ENCODE measurements at places on chromosomes 11 and 22.

- no peak for DNase-seq
Measured at GRCh38 chr11:114618139-114618538, 22.6 kb upstream of the NXPE4 start.

DNA sequence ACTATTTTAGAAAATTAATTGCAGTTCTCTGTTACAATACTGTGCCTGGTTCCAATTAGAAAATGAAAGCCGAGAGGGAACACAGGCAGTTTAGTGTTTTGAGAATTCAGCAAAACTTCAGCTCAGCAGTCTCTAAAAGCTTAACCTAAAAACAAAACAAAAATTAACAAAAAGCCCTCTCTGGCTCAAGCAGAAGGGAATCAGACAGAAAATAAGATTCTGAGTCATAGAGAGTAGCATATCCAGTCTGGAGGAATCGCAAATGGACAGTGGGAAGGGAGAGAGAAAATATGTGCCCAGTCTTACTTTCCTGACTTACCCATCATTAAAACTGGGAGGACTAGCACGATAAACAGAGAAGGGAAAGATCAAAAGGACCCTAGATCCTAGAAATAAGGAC, 38.1 kb upstream of the CHRM4 start:
- no peak for DNase-seq

DNA sequence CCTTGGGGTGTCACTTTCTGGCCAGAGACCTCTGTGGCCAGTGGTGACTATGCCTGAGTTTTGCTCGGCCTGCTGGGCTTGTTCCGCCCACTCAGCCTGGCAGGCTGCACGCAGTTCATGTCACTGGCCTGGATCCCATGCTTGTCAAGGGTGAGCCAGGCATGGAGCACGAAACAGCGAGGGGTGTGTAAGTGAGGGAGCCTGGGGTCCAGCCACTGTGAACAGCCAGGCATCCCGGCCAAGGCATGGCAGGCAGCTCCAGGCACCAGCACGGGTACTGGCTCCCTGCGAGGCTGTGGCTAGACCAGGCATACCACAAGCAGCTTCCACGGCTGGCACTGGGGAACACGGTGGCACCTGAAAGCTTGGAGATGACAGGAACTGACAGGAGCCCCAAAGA, 214.3 kb downstream of the LRRC4C start:
- DNase-seq = no peak

DNA sequence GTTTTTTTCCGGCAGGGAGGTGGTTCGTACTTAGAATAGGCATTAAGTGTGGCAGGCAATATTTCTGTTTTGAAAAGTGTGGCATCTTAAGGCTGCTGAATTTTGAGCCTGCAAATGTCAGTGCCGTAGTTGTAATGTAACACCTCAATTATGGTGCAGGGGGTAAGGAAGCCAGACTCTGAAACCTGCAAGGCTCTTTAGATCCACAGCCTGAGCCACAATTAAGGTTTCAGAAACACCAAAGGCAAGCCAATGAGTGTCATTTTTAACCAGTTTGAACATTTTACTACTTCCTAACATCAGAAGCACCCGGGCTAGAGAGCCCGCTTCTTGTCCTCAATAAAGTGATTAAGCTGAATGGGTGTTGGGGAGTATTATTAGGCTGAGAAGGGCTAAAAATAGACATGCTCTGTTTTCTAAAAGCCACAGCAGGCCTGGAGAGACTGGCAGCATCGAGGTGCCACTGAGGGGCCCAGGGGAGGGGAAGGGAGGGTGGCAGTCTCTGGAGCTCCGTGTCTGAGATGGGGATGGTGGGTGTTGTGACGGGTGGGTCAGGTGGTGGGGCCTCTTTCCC, 113.4 kb downstream of the ZBTB16 start:
- no peak for DNase-seq

DNA sequence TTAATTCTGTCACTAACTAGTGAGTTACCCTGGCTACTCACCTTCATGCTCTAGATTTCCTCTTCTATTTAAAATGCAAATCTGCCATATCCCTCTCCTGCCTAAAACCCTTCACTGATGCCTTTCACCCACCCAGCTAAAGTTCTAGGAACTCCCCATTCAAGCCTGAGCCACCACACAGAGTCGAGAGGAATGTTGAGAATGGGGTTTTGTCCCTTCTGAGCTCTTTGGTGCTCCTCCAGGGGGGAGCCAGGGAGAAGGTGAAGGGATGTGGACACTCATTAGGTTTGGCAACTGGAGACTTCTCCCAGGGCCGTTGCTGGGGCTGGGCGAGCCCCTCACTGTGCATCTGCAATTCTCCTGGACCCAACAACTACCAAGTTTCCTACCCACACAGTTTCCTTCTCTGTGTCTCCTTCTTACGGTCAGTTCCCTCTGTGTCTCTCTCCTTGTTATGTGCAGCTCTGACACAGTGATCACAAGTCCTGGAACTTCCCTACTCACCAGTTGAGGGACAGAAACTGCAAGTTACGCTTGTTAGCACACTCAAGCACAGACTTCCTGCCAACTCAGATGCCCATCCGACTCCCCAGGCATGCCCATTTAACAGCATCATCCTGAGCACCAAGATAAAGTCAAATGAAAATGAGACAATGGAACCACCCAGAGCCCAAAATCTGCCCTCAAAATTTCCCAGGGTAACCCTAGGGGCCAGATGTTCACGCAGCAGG, 6.5 kb upstream of the IL10RA start:
- DNase-seq = no peak

DNA sequence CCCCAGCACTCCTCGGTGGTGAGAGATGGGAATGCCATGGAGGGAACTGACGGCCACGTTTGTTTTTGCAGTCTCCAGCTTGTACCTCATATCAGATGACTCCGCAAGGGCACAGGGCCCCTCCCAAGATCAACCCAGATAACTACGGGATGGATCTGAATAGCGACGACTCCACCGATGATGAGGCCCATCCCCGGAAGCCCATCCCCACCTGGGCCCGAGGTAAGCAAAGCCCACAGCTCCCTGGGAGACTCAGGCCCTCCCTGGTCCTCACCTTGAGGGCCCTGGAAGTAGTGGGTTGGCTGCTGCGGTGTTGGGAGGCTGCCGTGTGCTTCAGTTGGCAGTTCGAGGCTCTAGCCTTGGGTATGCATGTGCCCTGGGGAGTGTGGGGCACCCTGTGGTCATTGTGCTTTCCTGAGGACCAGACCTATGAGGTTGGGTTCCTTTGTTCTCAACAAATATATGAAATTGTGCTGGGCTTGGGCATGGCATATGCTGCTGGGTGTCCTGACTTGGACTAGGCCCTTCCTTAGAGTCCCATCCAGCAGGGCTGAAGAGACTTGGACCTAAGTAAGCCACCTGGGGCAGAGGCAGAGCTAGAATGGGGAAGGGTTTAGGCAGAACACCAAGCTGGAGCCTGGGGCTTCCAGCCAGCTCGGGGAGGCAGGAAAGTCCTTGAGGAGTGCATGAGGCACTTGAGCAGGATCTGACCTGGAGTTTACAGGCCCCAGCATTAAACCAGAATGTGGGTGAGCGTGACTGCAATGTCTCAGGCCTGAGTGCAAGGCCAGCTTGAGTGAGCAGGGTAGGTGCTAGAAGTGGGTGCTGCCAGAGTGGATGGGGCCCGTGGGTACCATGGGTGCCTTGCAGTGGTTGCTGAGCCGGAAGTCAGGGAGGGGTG, 26.4 kb downstream of the INCENP start:
- DNase-seq = no peak

DNA sequence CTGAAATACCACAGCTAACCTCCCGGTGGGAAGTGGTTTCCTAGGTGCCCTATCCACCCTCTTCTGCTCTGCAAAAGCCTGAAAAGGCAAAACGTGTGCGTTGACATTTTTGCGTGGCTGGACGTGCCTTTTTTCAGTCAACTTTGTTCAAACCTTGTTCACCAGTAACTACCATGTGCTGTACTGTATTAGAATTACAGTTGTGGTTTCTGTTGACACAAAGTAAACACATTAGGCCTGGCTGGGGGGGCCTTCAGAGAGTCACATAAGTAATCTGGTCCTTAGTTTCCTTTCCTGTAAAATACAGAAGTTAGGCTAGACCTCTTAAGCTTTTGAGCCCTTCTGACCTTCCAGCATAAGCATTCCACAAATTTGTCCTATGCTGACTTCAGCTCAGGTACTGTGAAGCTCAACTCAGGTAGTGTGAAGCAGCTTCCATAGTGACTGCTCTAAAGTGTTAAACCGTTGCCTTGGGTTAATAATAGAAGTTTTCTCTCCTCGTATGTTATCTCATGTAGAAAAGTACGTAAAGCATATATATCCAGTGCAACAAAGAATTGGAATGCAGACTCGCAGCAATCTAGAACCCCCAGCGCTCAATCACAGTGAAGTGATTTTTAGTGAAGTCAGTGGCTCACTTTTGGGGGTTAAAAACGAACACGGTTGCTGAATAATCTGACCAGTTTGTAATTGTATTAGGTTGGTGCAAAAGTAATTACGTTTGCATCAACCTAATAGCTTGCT, 1.8 kb downstream of the EWSR1 start:
- DNase-seq = no peak

DNA sequence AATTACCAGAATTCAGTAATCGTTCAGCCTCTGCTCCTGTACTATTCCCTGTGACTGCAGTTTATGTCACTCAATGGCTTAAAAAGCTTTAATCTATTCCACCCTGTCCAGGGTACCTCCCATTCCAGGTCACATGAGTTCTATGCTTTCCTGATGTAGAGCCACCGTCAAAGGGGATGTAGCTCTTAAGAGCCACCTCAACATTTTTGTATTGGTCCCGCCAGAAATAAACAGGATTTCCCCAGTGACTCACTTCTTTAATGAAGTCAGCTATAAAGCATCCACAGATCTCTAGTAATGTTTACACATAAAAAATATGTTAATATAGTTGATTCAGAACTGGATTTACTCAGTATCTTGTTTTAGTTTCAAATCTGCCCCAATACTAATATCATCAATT, 1.3 kb upstream of the OR8D1 start:
- DNase-seq = no peak

GRCh38 chr22:26923531-26923930, 266.1 kb downstream of the MIAT start:
- DNase-seq = no peak

- DNase-seq = no peak
Measured at GRCh38 chr11:86955111-86955360, 159 bp downstream of the FZD4 start.

GRCh38 chr11:126090452-126090851, 27.8 kb upstream of the CDON start:
- DNase-seq = no peak

- no peak for DNase-seq
Measured at GRCh38 chr11:93735627-93736026, 5.7 kb downstream of the TAF1D start.

DNA sequence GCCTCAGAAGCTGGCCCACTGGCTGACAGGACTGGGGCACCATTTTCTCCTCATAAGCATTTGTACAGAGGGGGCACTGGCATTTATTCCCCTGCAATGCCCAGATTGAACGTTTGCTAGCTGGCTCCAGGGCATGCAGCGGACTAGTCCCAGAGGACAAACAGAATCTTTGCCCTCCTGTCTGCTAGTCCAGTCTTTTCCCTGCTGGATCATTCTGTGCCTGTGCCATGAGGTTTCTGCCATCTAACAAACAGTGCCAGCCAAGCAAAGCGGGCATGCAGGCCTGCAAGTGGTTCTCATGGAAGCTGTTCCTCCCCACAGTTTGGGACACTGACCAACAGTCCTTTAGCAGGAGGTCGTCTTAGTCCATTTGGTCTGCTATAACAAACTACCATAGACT, 53.4 kb downstream of the KCNJ1 start:
- no peak for DNase-seq

GRCh38 chr11:122137078-122137793, 21.2 kb upstream of the BLID start:
- DNase-seq = peak; percentile 89

GRCh38 chr22:28230671-28231070, 311.6 kb upstream of the PITPNB start:
- peak; percentile 51 for DNase-seq

DNA sequence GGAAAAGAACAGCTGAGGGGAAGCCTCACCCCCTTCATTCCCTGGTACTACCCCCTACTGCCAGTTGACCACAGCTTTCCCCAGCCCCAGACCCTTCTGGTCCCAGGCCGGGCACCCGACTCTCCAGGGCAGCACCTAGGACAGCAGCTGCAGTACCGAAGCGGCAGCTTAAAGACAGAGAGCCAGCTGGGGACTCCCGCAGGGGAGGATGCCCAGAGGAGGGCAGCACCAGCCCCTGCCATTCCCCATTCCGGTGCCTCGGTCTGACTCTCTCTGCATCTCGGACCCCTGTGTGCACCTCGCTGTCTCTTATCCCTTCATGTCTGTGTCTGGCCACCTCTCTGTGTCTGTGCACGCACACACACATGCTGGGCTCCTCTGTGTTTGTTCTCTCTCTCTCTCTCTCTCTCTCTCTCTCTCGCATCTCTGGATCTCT, 9.4 kb downstream of the IGSF9B start:
- DNase-seq = no peak

DNA sequence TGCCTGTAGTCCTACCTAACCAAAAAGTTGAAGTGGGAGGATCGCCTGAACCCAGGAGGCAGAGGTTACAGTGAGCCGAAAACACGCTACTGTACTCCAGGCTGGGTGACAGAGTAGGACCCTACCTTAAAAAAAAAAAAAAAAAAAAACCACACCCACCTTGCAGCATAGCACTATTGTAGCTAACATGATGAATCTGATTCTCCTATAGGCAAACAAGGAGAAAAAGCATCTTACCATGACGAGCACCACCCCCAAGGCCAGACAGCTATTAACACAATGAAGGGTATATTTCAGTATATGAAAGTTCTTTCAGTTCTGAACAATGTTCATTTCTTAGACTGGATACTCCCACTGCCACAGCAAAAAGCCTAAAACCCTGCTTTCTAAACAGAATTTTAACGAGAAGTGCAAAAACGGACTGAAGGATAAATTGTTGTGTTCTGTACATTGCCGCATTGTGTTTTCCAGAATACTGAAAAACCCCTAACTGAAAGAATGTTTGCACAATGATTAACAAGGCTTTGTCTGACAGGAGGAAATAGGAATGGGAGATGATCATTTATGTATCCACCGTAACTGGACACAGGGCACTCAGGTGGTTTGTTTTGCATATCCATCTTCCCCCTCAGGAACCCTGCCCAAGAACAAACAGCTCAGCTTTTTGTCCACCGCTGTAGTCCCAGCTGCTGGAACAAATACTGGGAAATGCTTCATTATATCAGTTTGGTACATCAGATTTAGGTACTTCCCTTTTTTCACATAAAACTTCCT, 8.9 kb downstream of the PISD start:
- DNase-seq = no peak

All from muscle of back (tissue), 13 donors.